ENCODE measurements at places on chromosomes 1 and 21.
A peak's percentile ranks its signal among the peaks of the same experiment; 100 is the strongest.

DNA sequence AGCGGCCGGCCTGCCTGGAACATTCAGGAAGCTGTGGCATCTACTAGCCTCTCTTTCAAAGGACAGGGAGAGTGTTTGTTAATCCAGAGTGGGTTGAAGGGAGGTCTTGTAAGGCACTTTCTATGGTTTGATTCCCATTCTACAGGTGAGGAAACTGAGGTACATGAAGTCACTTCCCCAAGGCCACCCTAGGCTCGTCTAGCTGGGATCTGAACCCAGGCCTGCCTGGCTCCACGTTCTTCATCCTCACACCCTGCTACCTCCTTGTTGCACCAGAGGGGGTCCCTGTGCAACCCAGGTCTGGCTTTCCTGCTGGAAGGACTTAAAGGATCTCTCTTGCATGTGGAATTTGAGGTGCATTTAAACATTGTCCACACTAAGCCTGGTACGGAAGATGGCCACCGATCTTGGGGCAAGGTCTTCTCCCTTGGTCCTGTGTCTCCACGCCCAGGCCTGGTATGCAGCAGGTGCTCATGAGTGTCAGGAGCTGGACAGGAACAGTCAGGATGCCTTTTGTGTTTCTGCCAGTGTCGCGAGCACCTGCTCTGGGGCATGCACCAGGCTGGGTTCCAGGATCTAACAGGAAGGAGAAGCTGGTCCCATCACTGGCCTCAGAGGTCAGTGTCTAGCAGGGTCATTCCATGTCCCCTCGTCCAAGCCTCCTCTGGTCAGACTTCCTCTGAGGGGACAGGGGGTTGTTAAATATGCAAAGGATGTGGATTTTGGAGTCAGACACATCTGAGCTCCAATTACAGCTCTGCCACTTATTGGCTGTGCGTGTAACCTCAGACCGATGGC, 103.2 kb upstream of the RUNX3 start:
- no peak for DNase-seq

GRCh38 chr1:14824314-14824915, 225.9 kb downstream of the KAZN start:
- no peak for DNase-seq

DNA sequence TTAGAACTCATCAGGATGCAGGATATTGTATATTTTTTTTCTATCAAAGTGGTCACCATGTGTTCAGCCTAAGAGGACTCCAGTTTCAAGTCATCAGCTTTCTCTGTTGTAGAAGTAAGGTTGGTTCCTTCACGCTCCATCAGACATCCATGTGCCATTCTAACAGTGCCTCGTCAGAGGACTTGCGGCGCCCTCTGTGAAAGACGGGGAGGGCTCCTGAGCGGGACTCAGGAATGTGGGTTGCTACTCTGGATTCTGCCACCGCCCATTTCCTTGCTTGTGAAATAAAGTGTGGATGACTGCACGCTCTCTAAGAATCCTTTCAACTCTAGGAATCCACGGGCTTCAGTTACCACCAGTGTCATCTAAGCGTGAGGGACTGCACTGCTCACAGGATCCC, 593.5 kb downstream of the KIF26B start:
- DNase-seq: no peak

- DNase-seq: no peak
These were observed 49.4 kb downstream of the CDCP2 start for GRCh38 chr1:54103414-54103813.

- DNase-seq: no peak
These were observed 26.3 kb downstream of the KCNN3 start for GRCh38 chr1:154843636-154844296.

DNA sequence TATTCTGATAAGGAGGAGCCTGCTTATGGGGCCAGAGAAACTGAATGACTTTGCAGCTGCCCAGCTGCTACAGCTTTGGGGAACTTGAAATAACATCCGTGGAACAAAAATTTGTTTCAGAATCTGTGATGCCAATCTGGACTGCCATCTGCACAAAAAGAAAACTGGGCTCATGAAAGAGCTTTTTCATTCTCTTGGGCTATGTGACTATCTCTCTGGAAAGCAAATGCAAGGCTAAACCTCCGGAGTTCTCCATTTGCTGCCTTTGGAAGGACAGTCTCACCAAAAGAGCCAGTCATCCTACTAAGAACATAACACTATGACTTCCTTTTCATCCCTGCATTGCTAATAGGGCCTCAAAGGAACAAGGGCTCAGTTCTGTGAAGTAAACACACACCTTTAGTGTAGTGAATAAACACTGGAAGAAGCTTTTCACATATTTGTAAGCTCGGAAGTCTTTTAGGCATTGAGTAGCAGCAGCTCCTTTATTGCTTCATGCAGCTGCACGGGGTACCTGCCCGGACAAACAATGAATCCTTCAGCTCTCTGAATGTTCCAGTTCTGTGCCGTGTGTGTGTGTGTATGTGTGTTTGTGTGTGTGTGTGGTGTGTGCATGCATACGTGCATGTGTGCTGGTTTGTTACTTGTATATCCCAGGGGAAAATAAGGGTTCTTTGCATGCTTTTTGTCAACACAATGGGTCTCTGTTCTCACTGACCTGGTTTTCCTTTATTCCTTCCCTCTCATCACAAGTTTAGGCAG, 255.5 kb upstream of the SGIP1 start:
- DNase-seq: no peak

- no peak for DNase-seq
These were observed 4.7 kb upstream of the ITGB2 start for GRCh38 chr21:44925378-44925755.

- no peak for DNase-seq
These were observed at the start of gene ATP1A2 for GRCh38 chr1:160115545-160116282. Gene ATP1A2, plus strand, starts transcription at chr1:160115759. Its CDS starts 103 bp downstream, at chr1:160115862.

DNA sequence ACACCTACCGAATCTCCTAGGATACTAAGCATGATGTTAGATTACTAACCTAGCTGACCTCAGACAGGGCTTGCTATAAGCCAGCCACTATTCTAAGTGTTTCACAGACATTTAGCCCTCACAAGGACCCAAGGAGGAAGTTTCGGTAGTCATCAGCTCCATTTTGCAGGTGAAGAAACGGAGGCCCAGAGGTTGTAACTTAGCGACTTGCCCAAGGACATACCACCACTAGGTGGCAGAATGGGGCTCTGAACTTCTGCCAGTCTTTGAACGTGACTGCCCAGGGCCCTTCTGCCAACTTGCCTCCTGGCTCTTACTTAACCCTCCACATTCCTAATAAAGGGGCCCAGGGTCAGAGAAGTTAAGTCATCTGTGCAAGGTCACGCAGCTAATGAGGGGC, 283.5 kb downstream of the C1orf94 start:
- no peak for DNase-seq

GRCh38 chr1:39833121-39833520, 44.5 kb upstream of the BMP8B start:
- DNase-seq: no peak

GRCh38 chr1:172477741-172478140, 33.9 kb upstream of the PIGC start:
- no peak for DNase-seq

- DNase-seq: no peak
These were observed 32.6 kb downstream of the GIPC2 start for GRCh38 chr1:78078358-78078757.

DNA sequence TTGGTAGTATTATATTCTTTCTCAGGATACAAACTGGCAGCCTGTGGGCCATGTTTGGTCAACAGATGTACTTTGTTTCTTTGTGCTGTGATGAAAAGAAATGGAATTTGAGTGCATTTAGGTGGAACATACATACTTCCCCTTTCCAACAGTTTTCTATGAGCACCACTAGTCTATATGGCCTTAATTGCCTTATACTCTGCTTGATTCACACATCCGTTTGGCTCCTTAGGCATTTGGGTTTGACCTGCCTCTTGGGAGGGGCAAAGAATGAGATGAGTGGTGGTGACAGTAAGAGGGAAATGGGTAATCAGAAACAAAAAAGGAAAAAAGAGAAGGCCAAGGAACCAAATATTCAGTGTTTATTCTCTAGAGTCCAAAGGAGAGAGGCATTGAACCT, 17.0 kb downstream of the CFAP126 start:
- no peak for DNase-seq

GRCh38 chr1:192587386-192588266, 12.1 kb downstream of the RGS1 start:
- no peak for DNase-seq

- no peak for DNase-seq
These were observed 156.9 kb downstream of the RUNX1 start for GRCh38 chr21:34892209-34892608.

DNA sequence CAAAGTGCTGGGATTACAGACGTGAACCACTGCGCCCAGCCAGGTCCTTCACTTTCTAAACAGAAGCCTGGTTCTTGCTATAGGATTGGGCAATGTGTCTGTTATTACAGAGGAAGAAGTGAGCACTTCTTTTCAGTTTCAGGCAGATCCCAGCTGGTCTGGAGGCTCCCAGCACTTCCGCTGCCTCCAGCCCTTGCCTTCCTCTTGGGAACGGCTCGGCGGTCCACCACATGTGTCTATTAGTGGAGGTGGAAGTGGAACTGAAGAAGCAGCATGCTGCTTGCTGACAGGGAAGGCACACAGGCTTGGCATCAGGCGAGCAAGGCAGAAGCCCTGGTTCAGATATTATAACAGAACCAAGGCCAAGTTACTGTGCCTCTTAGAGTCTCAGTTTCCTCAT, 17.0 kb downstream of the MKNK1 start:
- no peak for DNase-seq

- DNase-seq: no peak
These were observed 61.0 kb upstream of the NEK2 start for GRCh38 chr1:211736351-211736915.

GRCh38 chr1:77126307-77126706, 92.9 kb downstream of the PIGK start:
- peak; percentile 34 for DNase-seq

GRCh38 chr1:64184003-64184440, 19.4 kb upstream of the UBE2U start:
- DNase-seq: no peak

- DNase-seq: no peak
These were observed at the start of gene LAMC1 for GRCh38 chr1:183023146-183023600. Gene LAMC1, plus strand, starts transcription at chr1:183023420. Its CDS starts 297 bp downstream, at chr1:183023717.

All from glomerular endothelial cell (primary cell).